ACHN (cell line): ENCODE measurements at places on chromosomes 6 and 20.

GRCh38 chr6:104324301-104324700, 535.4 kb downstream of the HACE1 start:
- DNase-seq: no peak

DNA sequence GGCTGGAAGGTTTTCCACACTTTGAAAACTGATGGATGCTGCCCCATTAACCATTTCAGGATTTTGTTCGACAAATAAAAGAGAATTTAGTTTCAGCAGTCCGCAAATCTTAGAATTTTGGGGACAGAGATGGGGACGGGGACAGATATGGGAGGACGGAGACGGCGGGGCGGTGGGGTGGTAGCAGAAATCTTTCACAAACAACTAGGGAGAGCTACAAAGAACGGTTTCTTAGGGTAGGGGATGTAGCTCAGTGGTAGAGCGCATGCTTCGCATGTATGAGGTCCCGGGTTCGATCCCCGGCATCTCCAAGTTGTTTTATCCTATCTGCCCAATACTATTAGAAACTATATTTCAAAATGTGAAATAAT, 15.1 kb downstream of the HMGN4 start:
- DNase-seq: peak; percentile 68

DNA sequence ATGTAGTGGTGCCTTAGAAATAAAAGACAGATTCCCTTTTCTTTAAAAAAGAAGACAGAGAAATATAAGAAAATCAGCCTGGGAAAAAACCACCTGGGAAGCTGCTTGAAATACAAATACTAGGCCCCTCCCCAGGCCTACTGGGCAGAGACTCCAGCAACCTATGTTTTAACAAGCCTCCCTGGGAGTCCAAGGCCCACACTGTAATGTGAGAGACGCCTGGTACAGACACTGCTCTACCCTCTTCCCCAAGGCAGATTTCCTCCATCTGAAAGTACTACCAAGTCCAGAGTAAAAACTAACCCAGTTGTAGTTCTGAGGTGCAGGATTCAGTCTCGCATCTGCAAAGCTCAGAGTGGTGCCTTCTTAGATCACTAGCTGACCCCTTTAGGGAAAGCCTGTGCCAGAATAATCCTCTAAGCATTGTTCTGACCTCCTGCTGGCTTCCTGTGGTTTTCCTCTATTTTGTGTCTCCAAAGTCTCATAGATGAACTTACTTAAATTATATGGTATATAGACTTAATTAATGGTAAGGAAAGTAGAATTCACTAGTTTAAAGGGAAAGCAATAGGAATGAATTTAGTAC, 270.2 kb upstream of the SLC35B3 start:
- DNase-seq: no peak

DNA sequence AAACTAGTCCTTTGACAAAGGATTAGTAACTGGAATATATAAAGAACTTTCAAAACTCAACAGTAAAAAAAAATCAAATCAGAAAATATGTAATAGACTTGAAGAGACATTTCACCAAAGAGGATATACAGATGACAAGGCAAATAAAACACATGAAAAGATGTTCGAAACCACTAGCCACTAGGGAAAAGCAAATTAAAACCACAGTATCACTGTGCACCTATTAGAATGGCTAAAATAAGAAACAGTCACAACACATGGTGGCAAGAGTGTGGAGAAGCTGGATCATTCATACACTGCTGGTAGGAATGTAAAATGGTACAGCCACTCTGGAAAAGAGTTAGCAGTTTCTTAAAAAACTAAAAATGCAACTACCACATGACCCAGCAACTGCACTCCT, 14.9 kb downstream of the ZBTB2 start:
- no peak for DNase-seq
